ENCODE measurements at places on chromosomes 2 and 18.

DNA sequence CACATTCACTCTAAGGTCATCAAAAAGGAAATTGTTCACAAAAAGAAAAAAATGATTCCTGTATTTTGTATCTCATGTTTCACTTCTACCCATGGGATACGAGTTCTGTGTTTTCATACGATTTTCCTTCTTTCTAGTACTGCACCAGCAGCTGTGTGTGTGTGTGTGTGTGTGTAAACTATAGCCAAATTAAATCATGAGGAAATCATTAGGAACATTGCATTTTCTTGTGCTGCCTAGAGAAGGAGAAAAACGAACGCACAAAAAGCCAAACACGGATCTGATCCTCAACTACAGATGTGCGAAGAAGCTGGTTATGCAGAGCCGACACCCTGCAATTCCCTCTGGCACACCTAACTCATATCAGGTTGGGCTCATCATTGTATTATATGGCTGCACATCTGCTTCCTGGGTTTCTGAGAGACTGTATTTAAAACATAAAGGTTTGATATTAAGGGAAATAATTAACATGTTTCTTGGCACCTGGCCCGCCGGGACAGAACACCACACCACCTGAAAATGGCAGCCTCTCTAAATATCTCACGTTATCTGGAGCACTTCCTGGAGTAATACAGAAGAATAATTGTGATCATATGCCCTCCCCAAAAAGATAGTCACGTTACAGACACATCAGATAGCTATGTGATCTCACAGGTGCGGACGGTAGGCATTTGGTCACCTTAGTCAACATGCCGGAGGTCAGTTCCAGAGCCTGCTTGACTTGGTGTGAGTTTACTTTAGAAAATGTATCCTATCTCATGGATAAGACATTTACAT lies 586.3 kb upstream of the SALL3 start:
- DNase-seq = no peak

DNA sequence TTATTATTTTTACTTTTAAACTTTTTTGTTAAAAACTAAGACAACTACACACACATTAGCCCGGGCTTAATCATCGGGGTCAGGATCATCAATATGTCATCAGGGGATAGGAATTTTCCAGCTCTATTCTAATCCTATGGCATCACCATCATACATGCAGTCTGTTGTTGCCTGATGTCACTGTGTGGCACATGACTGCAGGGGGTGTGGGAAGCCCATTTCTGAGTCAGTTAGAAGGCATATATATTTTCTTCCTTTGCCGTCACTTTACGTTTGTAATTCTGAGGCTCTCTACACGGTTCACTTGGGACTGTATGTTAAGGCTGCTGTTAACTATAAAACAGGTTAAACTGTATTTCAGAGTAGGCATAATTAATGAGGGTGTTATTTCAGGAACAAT lies 144.4 kb upstream of the ITGA6 start:
- no peak for DNase-seq

DNA sequence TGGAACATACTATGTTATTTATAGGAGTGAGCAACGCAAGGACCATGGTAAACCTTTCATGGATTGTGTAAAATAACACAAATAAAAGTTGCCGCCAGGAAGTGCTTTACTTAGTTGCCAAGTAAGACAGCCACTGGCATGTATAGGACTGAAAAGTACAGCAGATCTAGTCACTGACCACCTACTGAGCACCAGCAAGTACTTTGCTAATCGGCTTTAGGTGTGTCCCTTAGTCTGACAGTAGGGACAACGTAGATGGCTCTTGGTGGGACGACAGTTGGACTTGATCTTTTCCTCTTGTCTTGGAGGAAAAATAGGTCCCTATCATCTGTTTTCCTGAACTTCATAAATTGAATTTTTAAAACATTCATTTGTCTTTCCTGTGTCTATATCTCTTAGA lies 13.6 kb upstream of the CXXC1 start:
- no peak for DNase-seq

DNA sequence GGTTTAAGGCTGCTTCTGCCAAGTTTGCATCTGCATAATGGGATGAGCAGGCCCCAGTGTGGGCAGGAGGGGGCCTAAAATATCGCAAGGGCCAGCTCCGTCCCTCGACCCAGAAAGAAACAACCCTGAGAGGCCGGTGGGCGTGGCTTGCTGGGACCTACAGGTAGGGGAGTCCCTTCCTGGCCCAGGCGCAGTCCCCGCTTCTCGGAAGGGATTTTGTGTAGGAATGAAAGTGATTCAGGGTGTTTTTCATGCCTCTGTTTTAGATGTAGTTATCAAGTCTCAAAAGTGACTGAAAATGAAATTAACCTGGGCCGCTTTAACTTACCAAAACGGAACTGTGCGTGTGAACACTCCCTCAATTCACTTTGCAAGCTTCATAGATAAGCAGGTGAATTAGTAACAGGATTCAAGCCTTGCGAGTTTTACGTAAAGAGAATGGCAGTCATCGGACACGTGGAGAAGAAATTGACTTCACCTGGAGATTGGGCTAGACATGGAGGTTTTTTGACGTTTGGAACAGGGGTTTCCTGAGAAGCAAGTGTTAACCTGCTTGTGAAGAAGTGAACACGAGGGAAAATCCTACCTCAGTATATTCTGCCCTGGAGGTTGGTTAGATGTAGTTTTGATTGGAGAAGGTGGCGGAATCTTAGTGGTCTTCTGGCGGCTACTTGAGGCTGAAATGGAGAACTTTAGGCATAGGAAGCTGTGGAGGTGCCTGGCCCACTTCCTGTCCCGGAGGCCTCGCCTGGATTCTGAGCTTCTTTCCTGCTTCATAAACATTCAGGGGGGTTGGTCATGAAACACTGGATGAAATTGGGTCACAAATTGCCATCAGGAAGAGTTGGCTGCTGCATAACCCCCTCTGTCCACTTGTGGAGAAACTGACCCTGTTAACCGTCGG lies 1.7 kb downstream of the NCK2 start:
- DNase-seq = peak; percentile 20

DNA sequence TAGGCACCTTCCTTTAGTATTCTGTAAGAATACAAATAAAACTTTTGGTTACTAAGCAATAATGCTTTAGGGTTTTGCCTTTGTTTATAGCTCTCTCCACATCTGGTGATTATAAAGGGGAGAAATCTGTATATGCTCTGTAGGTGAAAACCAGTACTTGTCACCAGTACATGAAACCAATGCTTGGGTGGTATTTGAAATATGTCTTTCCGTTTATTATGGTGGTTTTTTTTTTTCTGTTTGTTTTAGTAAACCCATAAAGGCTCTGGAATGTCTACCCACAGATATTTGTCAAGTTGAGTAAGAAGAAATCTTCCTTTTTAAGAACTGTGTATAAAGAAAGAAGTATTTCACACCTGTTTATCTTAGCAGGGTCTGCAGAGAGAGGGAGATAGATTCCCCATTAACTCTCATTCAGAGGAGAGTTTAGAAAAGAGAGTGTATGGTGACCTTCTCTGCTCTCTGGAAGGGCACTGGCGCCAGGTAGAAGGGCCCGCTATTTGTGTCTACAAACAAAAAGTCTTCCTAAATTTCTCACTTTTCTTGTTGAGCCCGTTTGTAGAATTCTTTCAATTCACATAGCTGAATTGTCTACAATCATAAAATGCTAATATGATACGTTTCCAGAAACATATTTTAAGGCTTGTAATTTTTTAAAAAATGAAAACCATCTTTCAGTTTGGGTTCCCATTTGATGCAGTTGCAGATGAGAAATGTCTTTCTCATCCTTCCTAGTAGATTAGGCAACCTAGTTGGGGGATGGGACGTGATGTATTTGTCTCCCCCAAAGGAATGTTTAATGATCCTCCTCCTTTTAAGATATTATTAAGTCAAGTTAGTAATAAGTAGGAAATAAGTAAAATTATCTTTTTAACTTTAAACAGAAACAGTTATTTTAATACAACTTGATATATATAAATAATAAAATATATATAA lies 33.9 kb downstream of the MAP3K20 start:
- DNase-seq = no peak

DNA sequence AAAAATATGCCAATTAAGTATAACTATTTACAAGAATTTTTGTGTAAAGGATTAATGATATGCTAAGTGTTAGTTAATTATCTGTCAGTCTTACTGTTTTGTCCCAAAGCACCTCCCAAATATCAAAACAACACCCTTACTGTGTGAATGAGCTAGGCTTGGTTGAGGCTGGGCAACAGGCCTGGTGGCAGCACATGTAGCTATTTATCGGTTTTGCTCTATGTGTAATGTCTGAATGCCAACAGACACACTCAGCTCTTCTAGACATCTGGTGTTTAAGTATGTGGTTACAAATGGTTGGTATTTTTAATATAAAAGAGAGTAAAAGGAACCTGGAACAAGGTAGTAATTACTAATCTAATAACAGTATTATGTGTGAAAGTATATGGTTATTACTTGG lies 175.3 kb downstream of the RAB3GAP1 start:
- DNase-seq = no peak

- no peak for DNase-seq
Measured at GRCh38 chr18:3498698-3499471, 48.9 kb downstream of the TGIF1 start.

- DNase-seq = no peak
Measured at GRCh38 chr18:61724532-61724931, 168.3 kb downstream of the RNF152 start.
